Stimulated activated CD4-positive, alpha-beta T cell treated with anti-CD3 and anti-CD28 coated beads, TNF-alpha, amount 100 ng/mL, for 48 hours (primary cell): ENCODE measurements at places on chromosomes 3 and 15.

- DNase-seq, result no peak
Measured at GRCh38 chr3:71919572-71919971, 134.6 kb upstream of the PROK2 start.

DNA sequence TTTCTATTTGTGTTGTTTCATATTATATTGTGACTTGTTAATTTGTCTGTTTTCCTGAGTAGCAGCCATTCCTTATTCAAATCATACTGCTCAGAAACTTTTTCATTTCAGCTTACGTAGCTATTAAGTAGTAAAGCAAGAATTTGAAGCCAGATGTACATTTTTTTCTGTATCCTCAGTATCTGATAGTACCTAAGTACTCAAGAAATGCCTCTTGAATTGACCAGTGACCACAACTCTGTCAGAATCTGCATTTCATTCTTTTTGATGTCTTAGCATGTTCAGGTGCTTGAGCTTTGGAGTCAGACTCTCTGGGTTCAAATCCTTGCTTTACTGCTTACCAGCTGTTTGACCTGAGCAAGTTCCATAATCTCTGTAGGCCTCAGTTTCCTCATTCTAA lies 30.6 kb downstream of the ZFAND6 start:
- no peak for DNase-seq

DNA sequence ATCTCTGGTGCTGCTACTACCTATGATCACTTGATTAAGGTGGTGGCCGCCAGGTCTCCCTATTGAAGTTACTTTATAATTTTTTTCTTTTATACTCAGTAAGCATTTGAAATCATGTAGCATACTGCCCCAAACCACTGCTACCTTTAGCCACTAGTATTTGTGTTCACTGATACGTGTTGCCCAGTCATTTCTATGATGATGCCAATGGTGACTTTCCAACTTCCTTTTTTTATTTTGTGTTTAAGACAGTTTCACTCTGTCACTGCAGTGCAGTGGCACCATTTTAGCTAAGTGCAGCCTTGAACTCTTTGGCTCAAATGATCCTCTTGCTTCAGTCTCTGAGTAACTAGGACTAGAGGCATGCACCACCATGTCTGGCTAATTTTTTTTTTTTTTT lies 598.2 kb downstream of the NAALADL2 start:
- no peak for DNase-seq

DNA sequence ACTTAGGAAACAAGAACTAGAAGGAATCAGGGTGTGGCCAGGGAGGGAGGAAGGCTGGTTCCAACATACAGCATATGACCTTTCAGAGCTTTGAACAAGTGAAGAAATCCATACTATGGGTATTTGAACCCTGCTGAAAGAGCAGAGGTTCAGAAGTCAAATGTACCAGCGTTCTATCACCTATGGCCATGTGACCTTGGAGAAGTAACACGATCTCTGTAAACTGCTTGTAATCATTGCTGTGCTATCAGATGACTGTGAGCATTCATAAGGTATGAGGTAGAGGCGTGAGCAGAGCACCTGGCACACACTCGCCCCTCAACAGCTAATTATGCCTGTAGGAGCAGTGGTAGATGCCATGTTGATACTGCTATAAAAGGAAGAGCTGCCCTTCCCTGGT lies 55.2 kb downstream of the KLHL6 start:
- no peak for DNase-seq

DNA sequence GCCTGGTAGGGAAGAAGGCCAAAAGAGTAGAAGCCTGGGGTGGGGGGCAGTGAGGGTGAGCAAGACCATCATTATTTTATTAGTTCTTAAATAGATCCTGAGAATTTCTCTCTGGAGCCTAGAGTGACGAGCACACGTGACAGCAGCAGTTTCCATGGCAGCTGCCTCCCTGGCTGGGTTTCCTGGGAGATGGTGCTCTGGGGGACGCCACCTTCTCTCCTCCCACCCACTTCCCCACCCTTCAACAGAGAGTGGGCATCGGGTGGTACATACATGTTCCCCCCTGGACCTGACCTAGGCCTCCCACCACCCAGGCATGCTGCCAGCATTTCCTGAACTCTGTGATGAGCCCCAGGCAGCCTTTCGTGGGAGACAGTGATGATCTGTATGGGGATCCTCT lies 12.9 kb downstream of the CELF6 start:
- no peak for DNase-seq

GRCh38 chr3:98525494-98525893 lies 2.8 kb upstream of the CLDND1 start:
- DNase-seq, result no peak

DNA sequence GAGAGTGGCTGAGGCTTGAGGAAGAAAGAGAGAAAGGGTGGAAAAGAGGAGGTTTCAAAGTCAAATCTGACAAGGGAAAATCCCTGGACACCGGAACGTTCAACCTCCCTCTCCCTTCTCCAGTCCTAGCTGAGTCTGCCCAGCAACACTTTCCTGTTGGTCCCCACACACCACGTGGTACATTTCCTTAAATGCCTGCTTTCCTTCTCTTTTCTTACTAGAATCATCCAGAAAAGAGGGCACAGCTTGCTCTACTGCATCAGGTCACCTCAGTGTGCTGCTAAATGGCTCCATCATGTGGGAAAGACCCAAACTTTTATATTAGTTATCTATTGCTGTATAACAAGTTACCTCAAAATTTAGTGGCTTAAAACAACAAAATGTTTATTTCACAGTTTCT lies 181.2 kb downstream of the NECTIN3 start:
- DNase-seq, result no peak

DNA sequence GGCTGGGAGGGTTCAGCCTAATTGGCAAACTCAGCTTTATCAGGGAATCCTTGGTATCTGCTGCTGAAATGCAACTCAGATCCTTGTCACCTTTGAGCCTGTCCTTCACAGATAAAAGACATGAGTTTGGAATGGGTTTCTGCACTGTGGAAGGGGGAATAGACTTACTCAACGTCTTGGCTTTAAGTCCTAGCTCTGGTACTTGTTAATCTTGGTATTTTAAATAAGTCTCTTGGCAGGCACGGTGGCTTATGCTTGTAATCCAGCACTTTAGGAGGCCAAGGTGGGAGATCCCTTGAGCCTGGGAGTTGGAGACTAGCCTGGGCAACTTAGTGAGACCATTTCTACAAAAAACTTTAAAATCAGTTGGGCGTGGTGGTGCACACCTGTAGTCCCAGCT lies 55.1 kb upstream of the ATOSA start:
- no peak for DNase-seq
